ENCODE measurements at places on chromosomes 6 and 20.

DNA sequence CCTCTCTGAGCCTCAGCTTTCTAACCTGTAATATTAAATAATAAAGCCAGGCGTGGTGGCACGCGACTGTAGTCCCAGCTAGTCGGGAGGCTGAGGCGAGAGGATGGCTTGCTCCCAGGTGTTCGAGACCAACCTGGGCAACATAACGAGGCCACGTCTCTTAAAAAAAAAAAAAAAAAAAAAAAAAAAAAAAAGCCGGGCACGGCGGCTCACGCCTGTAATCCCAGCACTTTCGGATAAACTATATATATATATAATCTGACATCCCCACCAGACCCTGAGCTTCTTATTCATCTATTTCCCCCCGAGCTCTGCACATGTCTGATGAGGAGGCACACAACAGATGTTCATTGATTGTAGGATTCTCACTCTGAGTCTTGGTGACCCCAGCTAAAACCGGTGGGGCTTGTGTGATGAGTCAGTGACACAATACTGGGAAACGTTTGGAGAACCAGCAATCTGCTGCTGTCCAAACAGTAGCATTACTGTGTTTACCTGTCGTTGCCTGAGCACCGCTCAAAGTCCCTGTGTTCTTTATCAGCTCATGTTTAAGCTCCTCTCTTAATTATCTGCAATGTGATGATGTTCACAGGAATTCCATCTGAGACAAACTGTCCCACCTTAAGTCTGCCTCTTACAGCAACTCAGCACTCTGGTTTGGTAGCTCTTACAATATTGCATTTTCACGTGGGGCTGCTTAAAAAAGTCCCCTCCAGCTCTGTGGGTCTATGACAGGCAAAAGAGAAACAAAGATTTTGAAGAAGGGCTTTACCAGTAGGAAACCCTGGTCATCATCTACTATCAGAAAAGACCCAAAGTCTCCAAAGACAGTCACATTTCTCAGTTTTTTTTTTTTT lies 1.0 kb upstream of the SPATA2 start:
- no peak for DNase-seq

GRCh38 chr6:122653094-122653493 lies 42.9 kb downstream of the PKIB start:
- no peak for DNase-seq

DNA sequence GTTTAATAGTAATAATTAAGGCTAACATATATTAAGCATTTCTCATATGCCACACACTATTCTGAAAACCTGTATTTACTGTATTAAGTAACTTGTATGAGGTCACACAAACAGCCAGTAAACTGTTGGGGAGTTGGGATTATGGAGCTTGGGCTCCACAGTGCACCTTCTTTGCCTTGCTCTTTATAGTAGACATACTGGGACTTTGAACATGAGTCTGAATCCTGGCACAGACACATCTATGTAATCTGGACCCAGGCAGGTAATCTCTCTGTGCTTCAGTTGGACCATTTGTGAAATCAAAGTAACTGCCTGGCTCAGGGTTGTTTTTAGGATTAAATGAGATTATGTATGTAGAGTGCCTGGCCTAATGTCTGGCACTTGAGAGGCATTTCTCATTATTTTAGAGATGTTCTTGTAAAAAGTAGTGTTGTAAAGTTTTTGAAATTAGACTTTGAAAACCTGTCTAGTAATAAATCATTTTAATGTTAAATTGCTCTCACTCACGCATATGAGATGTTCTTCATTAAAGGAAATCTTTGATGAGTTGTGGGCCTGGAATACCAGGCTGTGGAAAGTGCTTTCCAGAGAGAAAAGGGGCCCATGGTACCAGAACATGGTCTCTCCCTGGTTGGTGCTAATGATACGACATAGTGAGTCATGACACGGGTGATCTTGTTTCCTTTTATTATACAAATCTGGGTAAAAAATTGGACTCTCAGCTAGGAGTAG lies 34.3 kb downstream of the LRRC1 start:
- DNase-seq: no peak

GRCh38 chr6:143160015-143160414 lies 99.3 kb downstream of the AIG1 start:
- no peak for DNase-seq

- no peak for DNase-seq
These were observed 400.6 kb downstream of the ESR1 start for GRCh38 chr6:152207915-152208714.

Data from muscle of arm (tissue), 14 donors.